ENCODE measurements at places on chromosomes 11 and 22. TPM values are rescaled to one million over a fixed set of nuclear protein-coding genes. Genes with fewer than 3 reads are reported as not detected.
A peak's percentile ranks its signal among the peaks of the same experiment; 100 is the strongest.

GRCh38 chr22:36930041-36930935, 16.9 kb downstream of the CSF2RB start:
- DNase-seq: no peak

The UCP3 gene
- polyA plus RNA-seq: 1.6 TPM

- no peak for DNase-seq
These were observed 137.1 kb downstream of the ADAMTS15 start for GRCh38 chr11:130585545-130585944.

DNA sequence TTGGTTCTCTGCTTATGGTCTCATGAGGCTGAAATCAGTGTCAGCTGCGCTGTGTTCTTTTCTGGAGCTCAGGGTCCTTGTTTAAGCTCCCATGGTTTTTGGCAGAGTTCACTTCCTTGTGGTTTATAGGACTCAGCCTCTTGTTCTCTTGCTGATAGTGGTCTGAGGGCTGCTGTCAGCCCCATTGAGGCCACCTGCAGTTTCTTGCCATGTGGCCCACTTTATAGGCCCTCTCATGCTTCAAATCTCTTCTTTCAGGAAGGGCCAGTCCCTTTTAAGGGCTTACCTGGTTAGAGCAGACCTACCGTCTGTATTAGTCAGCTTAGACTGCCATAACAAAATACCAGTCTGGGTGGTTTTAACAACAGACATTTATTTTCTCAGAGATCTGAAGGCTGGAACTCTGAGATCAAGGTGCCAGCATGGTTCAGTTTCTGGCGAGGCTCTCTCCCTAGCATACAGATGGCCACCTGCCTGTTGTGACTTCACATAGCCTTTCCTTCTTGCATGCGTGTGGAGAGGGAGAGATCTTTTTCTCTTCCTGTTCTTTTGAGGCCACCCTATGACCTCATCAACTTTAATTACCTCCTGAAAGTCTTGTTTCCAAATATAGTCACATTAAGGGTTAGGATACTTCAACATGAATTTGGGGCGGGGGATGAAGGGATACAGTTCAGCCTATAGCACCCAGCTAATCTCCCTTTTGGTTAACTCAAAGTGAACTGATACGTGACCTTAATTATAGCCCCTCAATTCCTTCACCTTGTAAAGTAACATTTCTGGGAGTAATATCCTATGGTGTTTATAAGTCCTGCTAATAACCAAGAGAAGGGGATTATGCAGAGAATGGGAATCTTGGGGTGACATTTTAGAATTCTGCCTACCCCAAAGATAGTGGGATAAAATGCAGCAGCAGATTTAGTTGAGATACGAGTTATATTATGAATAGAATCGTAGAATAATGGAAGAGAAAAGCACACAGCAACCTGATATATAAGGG, 131.8 kb downstream of the UVRAG start:
- peak; percentile 20 for DNase-seq

The C11orf52 gene
- polyA plus RNA-seq: 11.4 TPM

The GUCY1A2 gene
- polyA plus RNA-seq: 2.0 TPM

GRCh38 chr11:57330029-57330428, 5.3 kb upstream of the TNKS1BP1 start:
- no peak for DNase-seq

- no peak for DNase-seq
These were observed 28.1 kb upstream of the KLHL35 start for GRCh38 chr11:75461151-75461550.

GRCh38 chr11:12748561-12748960, 74.3 kb downstream of the TEAD1 start:
- DNase-seq: no peak

GRCh38 chr11:64095949-64096348, 60.2 kb downstream of the FLRT1 start:
- DNase-seq: no peak

The OR51B4 gene
- polyA plus RNA-seq: 0.09 TPM

DNA sequence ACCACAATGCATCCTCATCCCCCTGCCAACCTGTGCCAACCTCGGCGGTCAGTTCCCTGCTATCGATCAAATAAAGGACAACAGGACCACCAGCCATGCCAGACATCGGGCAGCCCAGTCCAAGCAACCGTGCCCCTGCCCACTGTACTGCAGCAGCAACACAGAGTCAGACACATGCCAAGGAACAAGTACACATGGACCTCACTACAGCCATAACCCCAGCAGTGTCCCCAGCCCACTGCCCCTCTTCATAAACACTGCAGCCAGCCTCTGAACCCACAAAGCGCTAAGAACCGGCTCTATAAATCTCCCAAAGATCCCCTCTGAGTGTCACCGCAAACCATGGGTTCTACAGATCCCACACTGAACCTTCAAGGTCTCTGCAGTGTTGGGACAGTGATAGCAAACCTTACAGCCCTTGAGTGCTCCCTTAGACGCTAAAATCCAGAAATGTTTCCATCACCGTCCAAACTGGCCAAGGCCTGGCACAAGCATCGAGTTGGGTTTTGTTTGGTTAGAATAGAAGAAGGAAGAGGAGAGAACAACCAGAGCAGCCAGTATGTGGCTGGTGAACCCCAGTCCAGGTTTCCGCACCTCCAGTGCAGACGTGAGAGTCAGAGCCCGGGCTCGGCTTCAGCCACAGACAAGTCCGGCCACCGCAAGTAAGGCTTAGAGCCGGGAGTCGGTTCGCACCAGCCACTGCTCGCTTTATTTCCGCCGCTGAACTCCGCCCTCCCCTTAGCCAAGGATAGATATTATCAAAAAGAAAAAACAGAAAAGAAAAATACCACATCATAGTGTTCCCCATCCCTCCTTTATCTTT, 7.9 kb downstream of the PAX6 start:
- DNase-seq: no peak

DNA sequence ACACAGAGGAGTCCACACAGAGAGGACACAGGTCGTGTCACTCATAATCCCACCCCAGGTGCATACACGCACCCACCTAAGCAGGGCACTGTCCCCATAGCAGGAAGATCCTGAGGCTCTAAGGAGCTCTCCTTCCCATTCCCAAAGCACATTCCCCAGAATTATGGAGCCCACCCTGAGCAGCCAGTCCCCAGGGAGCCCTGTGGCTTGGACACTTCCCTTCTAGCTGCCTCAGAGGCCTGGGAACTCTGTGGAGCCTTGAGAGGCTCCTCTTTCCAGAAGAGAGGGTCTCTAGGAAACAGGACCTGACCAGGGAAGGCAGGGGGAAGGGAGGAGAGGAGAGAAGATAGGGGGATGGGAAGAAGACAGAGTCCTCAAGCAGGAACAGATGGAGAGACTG, 29.8 kb downstream of the ARHGEF17 start:
- DNase-seq: no peak

DNA sequence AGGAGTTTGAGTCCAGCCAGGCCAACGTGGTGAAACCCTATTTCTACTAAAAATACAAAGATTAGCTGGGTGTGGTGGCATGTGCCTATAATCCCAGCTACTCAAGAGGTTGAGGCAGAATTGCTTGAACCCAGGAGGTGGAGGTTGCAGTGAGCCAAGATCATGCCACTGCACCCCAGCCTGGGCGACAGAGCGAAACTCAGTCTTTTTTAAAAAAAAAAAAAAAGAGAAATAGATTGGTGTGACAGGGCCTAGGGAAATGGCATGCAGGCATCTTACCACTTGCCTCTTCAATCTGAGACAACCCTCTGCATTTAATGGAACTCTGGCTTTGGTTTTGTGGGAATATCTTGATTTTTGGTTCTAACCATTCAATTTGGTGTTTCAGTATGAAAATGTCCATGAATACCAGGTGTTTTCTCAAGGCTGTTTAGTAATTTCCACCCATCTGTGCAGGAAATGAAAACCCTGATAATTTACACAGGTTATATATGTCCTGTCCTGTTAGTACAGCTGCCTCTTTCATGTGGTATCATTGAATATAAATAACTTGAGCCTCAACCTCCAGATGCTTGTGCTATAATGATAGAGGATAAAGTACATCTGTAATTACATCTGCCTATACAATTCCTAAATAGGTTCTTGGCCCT, 8.4 kb downstream of the XBP1 start:
- DNase-seq: no peak

The OR52H1 gene
- polyA plus RNA-seq: not detected

Measured in renal pelvis (tissue), 12 donors.